ENCODE measurements at places on chromosomes 12 and 14. TPM values are rescaled to one million over a fixed set of nuclear protein-coding genes. Genes with fewer than 3 reads are reported as not detected.

DNA sequence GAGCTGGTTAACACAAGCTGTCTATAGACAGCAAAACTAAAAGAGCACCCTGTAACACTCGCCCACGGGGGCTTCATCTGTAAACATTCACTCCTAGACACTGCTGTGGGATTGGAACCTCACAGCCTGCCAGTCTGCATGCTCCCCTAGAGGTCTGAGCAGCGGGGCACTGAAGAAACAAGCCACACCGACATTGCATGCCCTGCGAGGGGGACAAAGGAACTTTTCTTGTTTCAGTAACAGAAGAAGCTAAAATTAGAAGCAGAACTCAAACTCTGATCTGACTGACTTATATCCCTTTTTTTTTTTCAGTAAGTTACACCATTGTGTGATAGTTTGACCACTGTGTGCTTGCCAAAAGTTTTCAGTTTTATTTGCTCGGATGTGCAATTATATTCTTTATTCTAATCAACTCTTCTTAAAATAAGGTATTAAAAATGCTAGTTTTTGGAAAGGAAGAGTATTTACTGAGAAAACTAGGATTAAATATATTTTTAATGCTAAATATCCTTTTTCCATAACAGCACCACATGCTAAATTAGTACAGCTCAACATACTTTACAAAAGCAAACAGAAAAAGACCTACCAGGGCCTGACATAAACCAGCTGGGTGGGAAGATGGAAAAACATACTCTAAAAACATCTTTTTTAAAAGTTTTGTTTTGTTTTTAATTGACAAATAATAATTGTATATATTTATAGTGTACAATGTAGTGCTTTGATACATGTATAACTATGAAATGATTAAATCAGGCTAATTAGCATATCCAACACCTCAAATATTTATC lies 100.2 kb downstream of the EPS8 start:
- peaks cover 61% of the 10 kb centered on the region for H3K4me1 ChIP-seq
- H3K27me3 ChIP-seq: no peaks in the 10 kb centered on the region
- no peak for DNase-seq
- no peaks in the 10 kb centered on the region for H3K36me3 ChIP-seq
- H3K4me3 ChIP-seq: no peak overlapping the region
- no peak overlapping the region for H3K27ac ChIP-seq

- no peaks in the 10 kb centered on the region for H3K36me3 ChIP-seq
- no peak for DNase-seq
- H3K4me3 ChIP-seq: no peak overlapping the region
- no peaks in the 10 kb centered on the region for H3K4me1 ChIP-seq
- no peak overlapping the region for H3K27ac ChIP-seq
Observed at GRCh38 chr14:79766511-79766910, 444.8 kb downstream of the DIO2 start.

DNA sequence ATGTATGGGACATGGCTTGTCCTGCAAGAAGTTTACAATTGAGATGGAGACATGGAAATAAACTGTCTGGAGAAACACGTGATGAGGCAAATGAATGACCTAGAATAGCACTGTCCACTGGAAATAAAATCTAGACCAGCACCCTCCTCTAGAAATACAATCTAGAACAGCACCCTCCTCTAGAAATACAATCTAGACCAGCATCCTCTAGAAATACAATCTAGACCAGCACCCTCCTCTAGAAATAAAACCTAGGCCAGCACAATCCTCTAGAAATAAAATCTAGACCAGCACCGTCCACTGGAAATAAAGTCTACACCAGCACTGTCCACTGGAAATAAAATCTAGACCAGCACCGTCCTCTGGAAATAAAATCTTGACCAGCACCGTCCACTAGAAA lies 69.2 kb upstream of the RFLNA start:
- H3K4me1 ChIP-seq: no peaks in the 10 kb centered on the region
- peaks cover 8% of the 10 kb centered on the region for H3K27me3 ChIP-seq
- H3K27ac ChIP-seq: no peak overlapping the region
- no peak overlapping the region for H3K4me3 ChIP-seq
- no peaks in the 10 kb centered on the region for H3K36me3 ChIP-seq

DNA sequence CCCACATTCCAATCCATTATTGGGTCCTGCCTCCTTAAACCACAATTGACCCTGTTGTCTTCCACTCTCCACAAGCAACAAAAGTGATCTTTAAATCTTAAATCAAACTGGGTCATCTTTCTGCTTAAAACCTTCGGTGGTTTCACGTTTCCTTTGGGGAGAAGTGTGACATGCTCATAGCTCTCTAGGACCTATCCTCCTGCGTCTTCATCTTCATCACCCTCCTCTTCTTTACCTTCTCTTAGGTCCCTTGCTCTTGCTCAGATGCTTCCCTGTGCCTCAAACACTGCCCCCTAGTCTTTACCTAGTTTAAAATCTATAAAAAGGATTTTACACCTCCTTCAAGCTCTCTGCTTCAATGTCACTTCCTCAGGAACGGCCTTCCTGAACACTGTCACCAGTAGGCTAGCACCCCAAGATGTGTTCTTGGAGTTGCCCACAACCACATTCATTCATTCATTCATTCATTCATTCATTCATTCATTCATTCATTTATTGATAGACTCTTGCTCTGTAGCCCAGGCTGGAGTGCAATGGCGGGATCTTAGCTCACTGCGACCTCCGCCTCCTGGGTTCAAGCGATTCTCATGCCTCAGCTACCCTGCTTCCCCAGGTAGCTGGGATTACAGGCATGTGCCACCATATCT lies 46.8 kb downstream of the GALNT4 start:
- no peaks in the 10 kb centered on the region for H3K36me3 ChIP-seq
- DNase-seq: no peak
- peaks cover 23% of the 10 kb centered on the region for H3K4me1 ChIP-seq
- no peak overlapping the region for H3K27ac ChIP-seq
- no peaks in the 10 kb centered on the region for H3K27me3 ChIP-seq

DNA sequence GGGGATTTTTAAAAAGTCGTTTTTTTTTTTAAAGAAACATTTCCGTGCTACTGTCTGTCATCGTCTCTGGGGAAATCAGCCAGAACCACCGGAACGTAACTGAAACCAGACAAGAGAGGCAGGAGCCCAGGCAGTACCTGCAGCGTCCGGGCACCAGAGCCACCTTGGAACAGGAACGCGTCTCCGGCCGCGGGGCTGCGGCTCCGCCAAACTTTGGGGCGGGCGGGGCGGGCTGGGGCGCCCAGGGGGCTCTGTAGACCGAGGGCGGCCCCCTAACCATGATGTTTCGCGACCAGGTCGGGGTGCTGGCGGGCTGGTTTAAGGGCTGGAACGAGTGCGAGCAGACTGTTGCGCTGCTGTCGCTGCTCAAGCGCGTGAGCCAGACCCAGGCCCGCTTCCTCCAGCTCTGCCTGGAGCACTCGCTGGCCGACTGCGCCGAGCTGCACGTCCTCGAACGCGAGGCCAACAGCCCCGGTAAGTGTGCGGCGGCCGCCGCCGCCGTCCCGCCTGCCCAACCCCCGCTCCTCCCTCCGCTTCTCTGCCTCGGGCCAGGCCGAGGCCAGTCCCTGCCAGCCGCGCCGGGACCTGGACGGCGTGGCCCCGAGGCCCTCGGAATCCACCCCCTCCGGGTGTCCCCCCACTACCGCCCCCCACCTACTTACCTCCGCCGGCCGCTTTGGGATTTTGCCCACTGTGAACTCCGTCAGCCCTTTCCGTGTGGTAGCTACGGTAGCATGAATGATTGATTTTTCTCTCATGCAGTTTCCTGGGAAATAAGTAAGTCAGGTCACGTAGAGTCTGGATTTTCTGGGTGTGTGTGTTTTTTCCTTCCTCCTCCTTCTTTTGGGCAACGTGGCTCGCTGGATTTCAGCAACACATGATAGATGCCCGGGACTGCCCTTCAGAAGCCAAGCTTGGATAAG lies 972 bp downstream of the SAMD4A start:
- H3K4me3 ChIP-seq: peak overlapping the region; percentile 92
- H3K4me1 ChIP-seq: peaks cover 51% of the 10 kb centered on the region
- H3K27me3 ChIP-seq: no peaks in the 10 kb centered on the region
- peak overlapping the region; percentile 83 for H3K27ac ChIP-seq
- peaks cover 11% of the 10 kb centered on the region for H3K36me3 ChIP-seq

DNA sequence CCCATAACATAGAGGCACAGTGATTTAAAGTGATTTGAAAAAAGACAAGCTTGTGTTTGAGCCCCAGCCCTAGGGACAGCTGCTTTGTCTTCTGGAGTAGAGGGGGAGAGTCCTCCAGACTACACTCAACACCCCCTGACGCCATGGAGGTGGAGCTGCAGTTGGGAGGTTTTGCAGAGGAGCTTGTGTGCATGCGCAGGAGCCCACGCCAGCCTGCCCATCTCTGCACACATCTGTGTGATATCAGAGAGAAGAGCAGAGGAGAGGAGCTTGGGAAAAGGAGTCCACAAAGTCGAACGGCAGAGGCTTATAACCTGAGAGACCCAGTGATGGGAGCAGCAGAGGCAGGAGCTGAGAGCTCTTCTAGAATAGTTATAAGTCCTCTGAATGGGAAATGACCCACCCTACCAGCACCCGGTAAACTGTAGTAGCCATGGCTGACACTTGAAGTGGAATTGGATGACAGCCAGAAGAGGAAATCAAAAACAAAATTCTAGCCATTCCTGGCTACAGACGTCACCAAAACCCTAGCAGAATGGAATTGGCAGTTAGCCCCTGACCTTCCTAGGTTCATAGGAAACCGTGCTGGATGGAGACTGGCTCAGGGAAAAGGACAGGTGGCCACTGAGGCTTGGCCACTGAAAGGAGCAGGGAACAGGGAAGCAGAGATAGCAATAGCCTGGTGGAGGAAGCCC lies 185.1 kb upstream of the VASH1 start:
- H3K4me1 ChIP-seq: no peaks in the 10 kb centered on the region
- no peak overlapping the region for H3K4me3 ChIP-seq
- no peak overlapping the region for H3K27ac ChIP-seq
- H3K36me3 ChIP-seq: no peaks in the 10 kb centered on the region

DNA sequence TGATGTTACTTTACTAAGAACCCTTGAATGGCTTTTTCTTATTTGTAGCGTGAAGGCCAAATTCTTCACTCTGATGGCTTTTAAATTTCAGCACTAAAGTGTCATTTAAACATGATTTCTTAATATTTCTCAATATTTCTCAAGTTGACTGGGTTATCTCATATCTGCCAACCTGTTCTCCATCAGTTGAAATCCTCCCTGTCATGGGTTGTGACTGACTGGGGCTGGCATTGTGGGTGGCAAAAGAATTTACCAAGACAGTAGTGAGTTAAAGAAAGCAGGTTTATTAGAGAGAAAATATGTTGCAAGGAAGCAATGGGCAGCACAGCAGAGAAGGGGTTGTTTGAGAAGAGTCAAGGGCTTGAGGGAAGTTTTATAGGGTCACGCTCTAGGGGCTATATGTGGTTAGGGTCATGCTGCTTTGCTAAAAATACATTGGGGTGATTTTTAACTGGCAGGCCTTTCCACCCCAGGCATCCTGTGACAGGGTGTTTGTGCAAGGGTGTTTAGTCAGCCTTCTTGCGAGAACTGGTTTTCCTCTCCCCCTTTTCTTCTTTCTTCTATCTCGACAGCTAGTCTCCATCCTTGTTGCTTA lies 232.8 kb upstream of the SEL1L start:
- H3K4me3 ChIP-seq: no peak overlapping the region
- H3K4me1 ChIP-seq: no peaks in the 10 kb centered on the region
- H3K27me3 ChIP-seq: no peaks in the 10 kb centered on the region
- H3K36me3 ChIP-seq: no peaks in the 10 kb centered on the region
- no peak overlapping the region for H3K27ac ChIP-seq

GRCh38 chr12:66693901-66694513 lies 15.1 kb upstream of the GRIP1 start:
- H3K27me3 ChIP-seq: peaks cover 37% of the 10 kb centered on the region
- no peak overlapping the region for H3K4me3 ChIP-seq
- peak; percentile 81 for DNase-seq
- no peaks in the 10 kb centered on the region for H3K4me1 ChIP-seq
- H3K27ac ChIP-seq: no peak overlapping the region

- H3K27me3 ChIP-seq: peaks cover 7% of the 10 kb centered on the region
- no peak overlapping the region for H3K4me3 ChIP-seq
- H3K27ac ChIP-seq: no peak overlapping the region
- no peaks in the 10 kb centered on the region for H3K36me3 ChIP-seq
Observed at GRCh38 chr14:62064751-62065323, 302.6 kb downstream of the SNAPC1 start.

DNA sequence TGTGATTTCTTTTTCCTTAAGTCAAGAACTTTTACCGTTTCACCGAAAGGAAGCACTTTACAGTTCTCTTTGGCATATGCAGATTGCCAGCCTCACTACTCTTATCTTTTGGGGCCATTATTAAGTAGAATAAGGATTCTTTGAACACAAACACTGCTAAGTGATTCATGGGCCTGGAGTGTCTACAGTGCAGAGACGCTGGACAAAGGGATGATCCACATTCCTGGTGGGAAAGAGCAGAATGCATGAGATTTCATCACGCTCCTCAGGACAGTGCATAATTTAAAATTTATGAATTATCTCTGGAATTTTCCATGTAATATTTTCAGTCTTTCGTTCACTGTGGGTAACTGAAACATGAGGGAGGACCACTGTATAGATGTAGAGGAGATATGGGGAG lies 90.2 kb downstream of the TTLL5 start:
- peaks cover 27% of the 10 kb centered on the region for H3K4me1 ChIP-seq
- H3K36me3 ChIP-seq: 0 out of 2 replicates have a peak, but pooled peaks cover 7% of the 10 kb centered on the region
- H3K27me3 ChIP-seq: no peaks in the 10 kb centered on the region
- DNase-seq: peak; percentile 56

- H3K36me3 ChIP-seq: no peaks in the 10 kb centered on the region
- H3K4me3 ChIP-seq: no peak overlapping the region
- DNase-seq: no peak
- no peak overlapping the region for H3K27ac ChIP-seq
- peaks cover 90% of the 10 kb centered on the region for H3K27me3 ChIP-seq
Observed at GRCh38 chr14:56812364-56813141, 2.3 kb upstream of the OTX2 start.

DNA sequence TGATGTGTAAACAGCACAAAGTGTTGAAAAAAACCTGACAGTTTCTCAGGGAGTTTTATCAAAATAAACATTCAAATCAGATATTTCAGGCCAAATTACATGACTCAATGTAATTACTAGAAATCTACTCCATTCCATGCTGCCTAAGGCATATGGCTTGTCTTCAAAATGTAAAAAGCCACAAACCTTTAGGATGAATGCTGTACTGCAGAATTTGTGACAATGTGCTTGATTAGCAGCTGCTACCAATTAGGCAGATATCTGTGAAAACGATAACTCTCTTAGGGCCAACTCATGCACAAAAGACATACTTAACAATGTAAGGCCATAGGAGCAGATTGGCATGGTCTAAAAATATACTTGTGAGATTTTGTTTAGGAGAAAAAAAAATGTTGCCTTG lies 267.0 kb downstream of the DACT1 start:
- DNase-seq: peak; percentile 20
- H3K27ac ChIP-seq: no peak overlapping the region
- H3K4me1 ChIP-seq: peaks cover 26% of the 10 kb centered on the region

The TAS2R50 gene
- total RNA-seq: not detected

The FGF23 gene
- total RNA-seq: not detected

The AMN gene
- total RNA-seq: not detected

The PRORP gene
- 18.2 TPM for total RNA-seq

The SYT1 gene
- 2.4 TPM for total RNA-seq

The HOXC12 gene
- not detected for total RNA-seq

The TRPV4 gene
- 1.6 TPM for total RNA-seq

The LRRIQ1 gene
- 0.11 TPM for total RNA-seq
